ENCODE measurements at places on chromosomes 3 and 15.
A peak's percentile ranks its signal among the peaks of the same experiment; 100 is the strongest.

DNA sequence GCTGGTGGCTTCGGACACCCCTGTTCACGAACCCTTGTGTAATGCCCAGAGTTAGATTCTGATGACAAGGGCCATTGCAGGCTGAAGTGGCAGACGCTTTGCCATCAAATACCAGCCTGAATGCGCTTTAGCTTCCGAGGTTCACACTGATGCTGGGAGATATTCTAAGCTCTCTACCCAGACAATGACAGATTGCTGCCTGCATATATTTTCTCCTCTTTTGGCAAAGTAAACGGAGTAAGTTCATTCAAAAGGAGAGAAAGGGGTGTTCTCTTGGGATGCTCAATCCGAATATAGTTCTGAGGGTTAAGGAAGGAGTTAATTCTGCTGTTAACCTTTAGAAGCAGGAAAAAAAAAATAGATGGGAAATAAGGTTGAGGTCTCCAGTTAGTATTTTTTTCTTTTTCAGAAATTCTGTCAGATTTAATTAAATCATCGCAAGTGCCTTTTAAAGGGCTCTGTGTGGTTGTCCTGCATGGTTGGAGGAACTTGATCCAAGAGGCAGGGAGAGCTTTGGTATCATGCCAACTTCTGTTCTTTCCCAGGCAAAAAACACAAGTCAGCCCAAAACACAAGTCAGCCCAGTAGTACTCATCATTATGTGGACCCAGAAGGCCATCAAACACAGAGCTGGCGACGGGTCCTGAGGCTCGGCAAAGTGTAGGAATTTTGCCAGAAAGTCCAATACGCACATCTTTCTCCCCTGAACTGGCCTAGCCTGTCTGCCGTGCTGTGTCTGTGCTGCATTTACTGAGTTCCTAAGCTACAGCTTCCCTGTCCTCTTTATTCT, 70.9 kb upstream of the ST8SIA2 start:
- DNase-seq = no peak

GRCh38 chr3:23806534-23807423, 1.0 kb downstream of the UBE2E1 start:
- DNase-seq = no peak

- DNase-seq = no peak
Measured at GRCh38 chr3:38497031-38497430, 891 bp downstream of the EXOG start.

GRCh38 chr3:53196575-53197407, 35.8 kb downstream of the PRKCD start:
- DNase-seq = no peak

- no peak for DNase-seq
Measured at GRCh38 chr3:27290760-27291159, 78.4 kb downstream of the NEK10 start.

- DNase-seq = no peak
Measured at GRCh38 chr3:28050885-28051284, 190.5 kb upstream of the CMC1 start.

DNA sequence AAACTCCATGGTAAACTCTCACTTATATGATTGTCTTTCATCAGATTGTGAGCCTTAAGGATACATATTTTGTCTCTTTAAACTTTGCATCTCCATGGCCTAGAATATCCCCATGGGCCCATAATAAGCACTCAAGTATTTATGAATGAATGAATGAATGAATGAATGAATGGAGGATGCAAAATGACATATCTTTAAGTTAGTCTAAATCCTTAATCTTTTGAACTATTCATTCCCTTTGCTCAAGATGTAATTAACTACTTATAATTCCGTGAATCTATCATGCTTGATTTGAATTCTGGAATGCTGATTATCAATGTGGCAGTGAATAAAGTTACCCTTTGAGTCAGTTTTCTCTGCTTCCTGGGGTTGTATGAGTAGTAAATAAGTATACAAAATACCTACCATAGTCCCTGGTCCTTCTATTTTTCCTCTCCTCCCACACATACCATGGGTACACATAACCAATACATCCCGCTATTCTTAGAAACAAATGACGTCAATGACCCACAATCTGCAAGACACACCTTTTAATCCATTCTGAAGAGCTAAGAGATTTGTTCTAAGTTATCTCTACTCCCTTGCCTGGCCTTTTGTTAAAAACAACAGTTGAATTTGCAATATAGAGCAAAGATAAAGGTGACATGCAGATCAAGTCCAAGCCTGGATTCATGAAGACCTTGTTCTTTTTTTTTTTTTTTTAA, 94.5 kb downstream of the FBN1 start:
- no peak for DNase-seq

DNA sequence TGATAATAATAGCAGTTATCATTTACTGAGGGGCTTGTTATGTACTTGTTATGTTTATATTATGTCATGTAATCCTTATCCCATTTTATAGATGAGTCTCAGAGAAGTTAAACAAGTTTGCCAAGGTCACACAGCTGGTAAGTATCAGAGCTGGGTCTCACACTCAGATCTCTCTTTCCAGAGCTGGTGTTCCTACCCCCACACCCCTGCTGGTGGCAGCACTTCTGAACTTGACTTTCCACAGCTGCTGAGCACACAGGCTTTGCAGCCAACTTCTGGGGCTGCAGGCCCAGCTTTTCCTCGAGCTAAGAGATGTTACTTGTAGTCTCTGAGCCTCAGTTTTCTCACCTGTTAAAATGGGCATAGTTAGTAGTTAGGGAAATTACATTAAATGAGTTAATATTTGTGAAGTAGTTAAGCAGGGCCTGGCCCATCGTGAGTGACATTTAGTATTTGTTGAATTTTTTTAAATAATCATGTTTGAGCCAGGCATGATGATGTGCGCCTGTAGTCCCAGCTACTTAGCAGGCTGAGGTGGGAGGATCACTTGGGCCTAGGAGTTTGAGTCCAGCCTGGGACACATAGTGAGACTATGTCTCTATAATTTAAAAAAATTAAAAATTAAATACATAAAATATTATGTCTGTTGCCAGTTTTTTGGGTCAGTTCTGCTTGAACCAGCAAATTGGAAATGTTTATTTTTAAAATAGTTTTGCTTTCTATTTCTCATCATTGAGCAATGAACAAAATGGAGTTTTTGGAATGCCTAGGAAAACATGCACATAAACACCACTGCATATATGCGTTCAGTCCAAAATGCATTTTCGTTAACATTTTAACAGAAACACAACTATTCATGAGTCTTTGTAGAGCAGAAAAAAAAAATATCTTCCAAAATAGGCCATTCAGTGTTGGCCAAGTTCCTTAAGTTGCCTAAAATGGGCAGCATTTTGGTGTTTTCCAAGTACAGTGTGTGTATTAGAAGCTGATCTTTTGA, 87.3 kb downstream of the SMAD6 start:
- DNase-seq = no peak

DNA sequence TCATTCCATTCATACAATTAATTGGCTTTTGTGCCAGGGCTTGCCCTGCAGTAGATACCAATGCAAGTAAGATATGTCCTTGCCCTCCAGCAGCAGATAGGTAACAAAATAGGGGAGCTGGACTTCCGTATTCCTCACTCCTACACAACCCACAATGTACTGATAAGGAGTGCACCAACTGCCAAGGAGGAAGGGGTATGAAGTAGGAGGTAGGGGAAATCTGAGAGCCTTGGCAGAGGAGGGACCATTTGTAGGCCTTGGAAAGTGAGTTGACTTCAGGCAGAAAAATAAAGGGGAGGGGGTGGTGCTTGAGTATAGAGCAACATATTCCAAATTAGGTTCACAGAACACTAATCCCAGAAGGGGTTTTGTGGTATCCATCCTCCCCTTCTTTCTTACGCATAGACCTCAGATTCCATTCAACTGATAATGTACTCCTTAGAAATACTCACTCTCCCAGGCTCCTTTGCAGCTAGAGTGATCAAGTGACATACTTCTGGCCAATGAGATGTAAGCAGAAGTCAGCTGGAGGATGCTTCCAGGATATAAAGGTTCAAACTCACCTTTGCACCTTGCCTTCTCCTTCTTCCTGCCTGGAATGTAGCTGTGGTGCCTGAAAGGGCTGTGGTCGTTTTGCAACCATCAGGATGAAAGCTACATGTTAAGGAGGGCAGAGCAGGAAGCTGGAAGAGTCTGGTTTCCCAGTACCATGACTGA, 127.1 kb upstream of the SMAD3 start:
- DNase-seq = no peak

- DNase-seq = no peak
Measured at GRCh38 chr3:178802993-178803693, 266.9 kb downstream of the KCNMB2 start.

DNA sequence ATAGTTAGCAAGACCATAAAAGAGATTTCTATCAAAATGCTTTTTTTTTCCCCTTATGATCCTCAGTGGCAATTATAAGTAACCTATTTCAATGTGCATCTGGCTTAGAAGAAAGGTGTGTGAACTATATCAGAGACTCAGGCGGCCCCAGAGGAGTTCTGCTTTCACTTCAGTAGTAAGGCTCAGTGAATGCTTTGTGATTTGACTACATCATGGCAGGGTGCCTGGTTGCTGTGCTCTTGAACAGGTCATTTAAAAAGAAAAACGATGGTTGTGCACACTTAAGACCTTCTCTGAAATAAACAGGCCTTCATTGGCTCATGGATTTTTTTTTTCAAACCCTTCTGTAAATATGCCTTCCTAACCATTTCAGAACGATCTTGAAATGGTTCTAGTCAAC, 400.4 kb upstream of the RARB start:
- no peak for DNase-seq

GRCh38 chr3:190359813-190360212, 28.1 kb upstream of the CLDN16 start:
- DNase-seq = no peak

DNA sequence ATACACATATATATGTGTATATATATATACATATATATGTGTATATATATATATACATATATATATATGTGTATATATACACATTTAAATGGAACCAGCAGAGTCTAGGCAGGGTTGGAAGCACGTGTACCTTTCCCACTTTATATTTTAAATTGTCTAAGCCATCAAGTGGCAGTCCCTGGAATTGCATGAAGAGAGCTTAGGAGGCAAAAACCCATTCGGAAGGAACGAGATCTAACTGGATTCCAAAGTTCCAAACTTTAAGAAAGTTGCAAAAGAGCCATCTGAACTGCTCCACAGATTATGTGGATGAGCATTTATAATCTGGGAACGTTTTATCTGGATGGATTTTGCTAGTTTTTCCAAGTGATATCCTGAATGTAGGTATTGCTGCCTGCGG, 186.5 kb downstream of the FOXP1 start:
- DNase-seq = no peak

DNA sequence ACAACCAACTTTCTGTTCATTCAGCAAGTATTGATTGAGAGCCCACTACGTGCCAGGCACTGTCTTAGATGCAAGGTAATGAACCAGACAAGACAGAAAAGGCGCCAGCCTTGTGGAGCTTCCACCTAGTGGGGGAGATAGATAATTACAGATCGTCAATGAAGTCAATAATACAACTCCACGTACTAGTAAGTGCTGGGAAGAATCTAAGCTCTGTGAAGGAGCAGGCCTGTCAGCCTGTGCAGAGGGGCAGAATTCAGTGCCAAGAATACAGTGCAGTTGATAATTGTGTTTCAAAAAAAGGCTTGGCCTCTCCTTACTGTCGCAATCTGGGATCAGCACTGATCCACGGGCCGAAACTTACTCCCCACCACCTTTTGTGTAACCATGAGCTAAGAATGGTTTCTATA, 186.3 kb downstream of the FEZF2 start:
- DNase-seq = no peak

GRCh38 chr3:53938645-53939044, 47.0 kb upstream of the SELENOK start:
- no peak for DNase-seq

DNA sequence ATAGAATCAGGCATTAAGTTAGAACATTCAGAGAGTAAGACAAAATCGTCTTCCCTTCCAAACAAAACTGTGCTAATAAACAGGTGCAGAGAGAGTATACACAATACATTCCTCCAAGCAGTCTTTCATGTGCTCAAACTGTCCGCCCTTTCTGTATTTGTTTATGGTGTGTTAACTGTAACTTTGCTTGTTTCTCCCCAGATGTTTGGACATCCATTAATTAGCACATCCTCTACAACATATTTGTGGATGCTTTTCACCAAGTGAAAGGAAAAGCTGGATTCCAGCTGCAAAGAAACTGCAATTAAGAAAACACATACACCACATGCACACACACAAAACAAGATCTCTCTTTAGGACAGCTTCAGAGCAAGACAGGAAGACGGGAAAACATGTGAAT, 912.6 kb downstream of the NTRK3 start:
- no peak for DNase-seq

DNA sequence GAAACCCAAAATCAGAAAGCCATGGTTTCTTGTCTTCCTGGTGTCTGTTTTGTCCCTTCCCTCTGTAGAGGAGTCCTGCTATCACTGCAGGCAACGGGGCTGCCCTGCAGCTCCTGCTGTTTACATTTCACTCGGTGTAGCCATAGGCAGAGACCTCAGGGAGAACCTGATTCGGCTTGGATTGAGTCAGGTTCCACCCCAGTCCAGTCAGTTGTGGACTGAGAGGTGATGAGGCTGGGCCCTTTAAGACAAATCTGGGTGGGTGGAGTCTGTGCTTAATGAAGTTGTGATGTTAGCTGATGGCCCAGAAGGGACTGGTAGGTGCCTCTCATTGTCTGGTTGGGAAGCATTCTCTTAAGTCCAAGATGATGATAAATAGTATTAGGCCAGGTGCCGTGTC, 35.7 kb downstream of the FLNB start:
- no peak for DNase-seq

DNA sequence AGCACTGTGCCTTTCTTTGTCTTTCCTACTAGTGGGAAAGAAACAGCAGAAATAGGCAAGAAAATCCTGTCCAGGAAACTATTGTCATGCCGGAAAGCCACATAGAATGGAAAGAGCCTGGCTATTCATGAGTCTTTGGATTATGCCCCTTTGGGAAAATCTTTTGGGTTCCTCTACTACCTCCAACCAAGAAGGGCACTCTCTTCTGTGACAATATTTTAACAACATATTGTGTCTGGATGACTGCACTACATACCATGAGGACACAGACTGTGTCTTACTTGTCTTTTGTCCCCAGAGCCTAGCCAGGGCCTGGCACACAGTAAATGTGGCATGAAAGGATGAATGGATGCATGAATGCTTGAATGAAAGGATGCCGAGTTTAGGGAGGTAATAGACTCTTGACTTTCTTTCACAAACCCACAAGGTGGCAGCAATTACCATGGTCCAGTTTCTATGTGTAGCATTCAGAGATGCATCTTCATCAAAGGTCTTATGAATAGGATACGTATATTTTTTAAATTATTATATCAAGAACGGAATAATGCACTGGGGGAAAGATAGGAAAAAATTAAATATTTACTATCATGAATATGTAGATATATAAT, 30.3 kb downstream of the ARL14 start:
- DNase-seq = peak; percentile 9

DNA sequence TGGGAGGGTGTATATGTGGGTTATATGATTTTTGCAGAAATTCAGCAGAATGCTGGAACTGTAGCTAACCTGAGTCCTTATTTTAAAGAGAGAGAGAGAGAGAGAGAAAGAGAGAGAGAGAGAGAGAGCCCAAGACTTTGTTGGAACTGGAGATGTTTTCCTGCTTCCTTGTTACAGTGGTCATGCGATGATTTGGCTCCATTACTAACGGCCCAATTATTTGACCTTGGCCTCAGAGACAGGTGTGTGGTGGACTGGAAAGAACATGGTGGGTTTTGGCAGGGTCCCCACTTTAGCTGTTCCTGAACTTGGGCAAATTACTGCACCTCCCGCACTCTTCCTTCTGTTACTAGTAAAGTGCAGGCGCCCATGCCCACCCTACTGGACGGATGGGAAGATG, 14.8 kb upstream of the ACSBG1 start:
- DNase-seq = no peak
